Jurkat, Clone E6-1 (cell line): ENCODE measurements at places on chromosomes 13 and 19.

- DNase-seq: no peak
Measured at GRCh38 chr13:73816702-73817101, 317.5 kb downstream of the KLF12 start.

- no peak for DNase-seq
Measured at GRCh38 chr13:43139211-43139610, 115.8 kb downstream of the DNAJC15 start.

GRCh38 chr19:5567970-5568407 lies 236 bp upstream of the TINCR start:
- DNase-seq: no peak

- DNase-seq: no peak
Measured at GRCh38 chr13:113029487-113030258, 60.7 kb downstream of the MCF2L start.

DNA sequence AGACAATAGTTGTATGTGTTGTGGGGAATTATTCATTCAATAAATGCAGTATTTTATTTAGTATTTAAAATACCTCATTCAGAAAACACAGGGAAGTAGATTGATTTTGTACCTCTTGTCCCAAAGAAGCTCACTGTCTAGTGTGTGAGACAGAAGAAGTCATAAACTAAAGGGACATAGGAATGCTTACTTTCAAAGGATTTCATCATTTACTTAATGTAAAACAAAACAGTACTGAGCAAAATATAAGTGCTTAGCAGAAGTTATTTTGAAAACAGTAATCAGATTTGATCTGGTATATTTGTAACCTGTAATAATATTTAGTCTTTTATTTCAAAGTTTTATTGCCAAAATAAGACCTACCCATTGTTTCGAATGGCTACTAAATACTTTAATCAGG lies 117.9 kb downstream of the TDRD3 start:
- DNase-seq: no peak

- DNase-seq: no peak
Measured at GRCh38 chr13:50941146-50941545, 31.6 kb downstream of the RNASEH2B start.

DNA sequence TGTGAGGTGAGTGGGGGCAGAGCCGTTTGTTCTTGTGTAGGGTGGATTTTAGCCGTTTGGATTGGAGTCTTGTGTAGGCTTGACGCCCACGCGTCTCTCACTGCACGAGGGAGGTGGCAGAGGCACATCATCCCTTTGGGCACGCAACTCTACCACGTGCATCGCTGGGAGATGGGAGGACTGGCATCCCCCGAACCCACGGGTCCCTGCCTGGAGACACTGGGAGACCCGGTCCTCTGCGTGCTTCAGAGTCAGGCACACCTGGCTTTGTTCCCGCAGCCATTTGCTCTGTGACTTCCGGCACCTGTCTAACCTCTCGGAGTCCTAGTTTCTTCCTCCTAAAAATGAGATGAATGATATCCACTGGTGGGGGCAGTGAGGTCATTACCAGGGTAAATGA lies 6.4 kb downstream of the ARHGEF7 start:
- DNase-seq: no peak

DNA sequence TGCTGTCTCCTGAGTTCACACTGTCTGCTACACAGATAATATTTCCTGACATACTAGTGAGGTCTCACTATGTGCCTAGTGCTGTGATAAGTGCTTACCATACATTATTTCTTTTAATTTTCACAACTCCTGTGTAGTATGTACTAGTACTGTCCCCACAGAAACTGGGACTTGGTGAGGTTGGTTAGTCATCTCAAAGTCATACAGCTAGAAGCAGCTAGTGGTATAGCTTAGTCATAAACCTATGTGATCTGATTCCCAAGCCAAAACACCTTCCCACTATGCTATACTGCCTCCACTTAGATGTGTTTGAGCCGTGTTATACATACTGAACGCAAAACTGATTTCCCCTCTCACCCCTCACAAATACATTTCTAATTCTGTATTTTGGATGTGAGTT lies 10.5 kb downstream of the MTMR6 start:
- no peak for DNase-seq
